ENCODE measurements at places on chromosomes 13 and 19.

DNA sequence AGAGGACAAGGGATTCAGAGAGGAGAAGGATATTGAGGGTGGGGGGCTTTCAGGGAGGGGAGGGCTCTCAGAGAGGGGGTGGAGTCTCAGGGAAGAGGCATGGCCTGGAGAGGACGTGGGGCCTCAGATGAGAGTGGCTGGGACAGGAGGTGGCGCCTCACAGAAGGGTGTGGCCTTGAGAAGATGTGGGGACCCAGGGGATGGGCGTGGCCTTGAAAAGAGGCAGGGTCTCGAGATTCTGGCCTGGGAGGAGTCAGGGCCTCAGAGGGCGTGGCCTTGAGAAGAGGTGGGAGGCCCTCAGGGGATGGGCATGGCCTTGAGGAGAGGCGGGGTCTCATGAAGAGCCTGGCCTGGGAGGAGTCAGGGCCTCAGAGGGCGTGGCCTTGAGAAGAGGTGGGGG lies 23.7 kb upstream of the TNFSF14 start:
- DNase-seq, result no peak

DNA sequence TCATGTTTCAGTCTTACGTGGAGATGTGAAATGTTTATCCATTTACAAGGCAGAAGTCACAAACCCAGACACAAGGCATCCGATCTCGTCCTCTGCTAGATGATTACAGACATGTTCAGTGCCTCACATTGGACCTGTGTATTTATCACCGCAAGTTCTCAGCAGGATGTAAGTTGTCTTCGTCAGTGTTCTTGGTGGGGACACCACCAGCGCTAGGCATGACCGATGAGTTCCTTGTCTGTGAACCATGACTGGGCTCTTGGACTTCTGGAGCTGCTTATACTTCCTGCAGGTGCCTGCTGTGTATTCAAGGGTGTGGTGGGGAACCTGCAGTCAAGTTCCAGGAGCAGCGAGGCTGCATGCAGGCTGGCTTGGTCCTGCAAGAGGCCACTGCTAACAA lies 105.4 kb downstream of the URI1 start:
- DNase-seq, result no peak

DNA sequence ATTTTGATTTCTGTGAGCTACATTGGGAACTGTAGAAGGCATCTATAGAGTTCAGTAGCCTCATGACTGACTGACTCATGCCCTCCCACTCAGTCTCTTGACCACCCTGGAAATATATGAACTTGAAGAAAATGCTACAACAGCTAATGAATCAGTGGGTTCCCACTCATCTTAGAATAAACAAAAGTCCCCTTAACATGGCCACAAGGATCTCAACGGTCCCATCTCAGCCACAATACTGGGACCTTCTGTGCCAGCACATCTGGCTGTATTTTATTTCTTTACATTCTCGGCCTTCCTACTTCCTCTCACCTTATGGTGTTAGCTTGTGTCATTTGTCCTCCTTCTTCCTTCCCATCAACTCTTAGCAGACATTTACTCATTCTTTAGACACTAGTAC lies 619.8 kb downstream of the DCT start:
- DNase-seq, result no peak

DNA sequence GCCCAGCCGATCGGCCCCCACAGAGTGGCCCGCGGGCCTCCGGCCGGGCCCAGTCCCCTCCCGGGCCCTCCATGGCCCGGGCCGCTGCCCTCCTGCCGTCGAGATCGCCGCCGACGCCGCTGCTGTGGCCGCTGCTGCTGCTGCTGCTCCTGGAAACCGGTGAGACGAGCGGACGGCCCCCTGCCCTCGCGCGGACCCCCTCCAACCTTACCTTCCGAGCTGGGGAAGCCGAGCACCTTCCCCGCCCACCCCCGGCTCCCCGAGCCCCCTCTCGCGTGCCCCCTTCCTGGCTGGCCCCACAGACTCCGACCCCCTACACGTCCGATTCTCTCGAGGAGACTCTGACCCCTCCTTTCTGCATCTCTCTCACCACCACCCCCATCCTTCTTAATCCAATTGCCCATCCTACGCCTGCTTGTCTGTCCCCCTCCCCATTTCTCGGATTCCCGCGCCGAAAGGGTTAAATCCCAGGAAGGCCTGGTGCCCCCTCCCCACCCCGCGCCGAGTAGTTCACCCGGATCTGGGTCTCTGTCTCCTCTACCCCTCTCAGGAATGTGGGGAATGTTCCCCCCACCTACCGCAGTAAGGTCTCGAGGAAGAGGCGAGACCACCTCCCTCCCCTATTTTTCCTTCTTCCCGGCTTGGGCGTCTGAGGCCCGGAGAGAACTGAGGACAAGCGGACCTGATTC lies 502 bp downstream of the NECTIN2 start:
- DNase-seq, result peak; percentile 9

DNA sequence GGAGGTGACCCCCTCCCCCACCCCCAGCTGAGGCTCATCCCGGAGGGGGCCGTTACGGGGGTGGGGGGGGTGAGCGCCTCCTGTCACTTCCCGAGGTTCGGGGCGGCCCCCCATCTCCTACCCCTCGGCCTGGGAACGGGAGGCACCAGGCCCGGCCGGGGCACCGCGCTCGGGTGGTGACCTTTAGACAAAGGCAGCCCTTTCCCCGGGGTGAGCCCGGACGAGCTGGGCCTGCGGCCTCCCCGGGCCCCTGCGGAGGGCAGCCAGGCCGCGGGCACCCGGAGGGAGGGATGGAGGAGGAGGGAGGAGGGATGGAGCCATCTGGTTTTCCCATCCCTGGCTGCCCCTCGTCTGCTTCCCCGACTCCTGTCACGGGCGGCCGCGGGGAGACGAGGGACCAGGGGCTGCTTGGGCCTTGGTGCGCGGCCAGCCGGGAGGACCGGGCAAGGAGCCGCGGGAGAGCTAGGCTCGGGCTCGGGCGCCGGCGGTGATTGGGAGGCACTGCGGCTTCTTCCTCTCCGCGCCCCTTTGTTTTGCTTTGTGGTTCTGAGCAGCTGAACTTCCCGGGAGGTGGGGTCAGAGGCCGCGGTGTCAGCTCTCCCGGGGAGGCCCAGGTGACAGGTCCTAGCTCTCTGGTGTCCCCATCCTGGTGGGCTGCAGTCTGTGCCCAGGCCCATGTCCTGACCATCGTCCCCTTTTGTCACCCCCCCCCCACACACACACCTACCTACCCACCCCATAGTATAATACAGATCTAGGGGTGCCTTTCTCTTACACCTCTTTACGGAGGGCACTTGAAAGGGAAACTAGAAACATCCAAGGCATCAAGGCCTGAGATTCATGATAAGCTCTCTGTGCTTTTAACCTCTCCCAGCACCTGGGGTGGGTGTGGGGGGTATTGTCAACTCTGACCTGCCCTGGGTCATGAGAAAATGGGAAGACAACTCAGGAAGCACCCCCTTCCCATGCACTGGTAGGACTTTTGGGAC lies 1.3 kb downstream of the BICRA start:
- DNase-seq, result peak; percentile 53

DNA sequence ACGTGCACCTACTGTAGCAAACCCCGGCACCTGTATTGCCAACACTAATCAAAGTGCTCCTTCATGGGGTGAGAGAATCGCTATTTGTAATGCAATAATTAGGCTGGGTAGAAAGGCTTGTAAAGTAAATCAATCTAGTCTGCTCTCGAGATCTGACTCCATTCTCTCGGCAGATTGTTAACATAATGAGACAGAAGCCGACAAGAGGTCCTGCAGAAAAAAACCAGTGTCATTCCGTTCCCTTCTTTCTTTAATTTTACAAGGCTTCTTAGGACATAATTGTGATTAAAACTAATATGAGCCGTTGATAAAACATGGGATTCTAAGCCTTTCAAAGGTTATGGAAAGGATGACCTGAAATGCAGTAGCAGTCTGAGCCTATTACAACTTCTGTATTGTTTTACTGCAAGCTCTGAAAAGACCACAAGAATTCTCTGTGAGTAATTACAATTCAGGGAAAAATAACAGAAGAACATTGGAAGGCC lies 530.0 kb downstream of the PCDH9 start:
- no peak for DNase-seq

DNA sequence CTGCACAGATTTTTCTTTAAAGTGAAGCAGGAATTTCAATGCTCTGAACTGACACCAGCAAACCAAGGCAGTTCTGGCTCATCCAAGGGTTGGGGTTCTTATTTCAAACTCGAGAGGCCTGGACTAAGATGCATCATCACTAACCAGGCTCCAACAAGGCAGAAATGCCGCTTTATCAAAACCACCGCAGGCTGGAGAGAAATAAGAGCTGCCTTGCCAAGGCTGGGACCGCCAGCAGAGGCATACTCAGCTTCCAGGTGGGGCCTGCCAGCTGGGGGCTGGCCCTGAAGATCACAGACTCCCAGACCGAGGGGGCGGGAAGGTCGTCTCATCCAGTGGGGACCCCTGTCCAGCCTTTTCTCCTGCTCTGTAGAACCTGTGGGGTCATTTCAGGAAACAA lies 37.4 kb upstream of the GAS6 start:
- DNase-seq, result no peak

DNA sequence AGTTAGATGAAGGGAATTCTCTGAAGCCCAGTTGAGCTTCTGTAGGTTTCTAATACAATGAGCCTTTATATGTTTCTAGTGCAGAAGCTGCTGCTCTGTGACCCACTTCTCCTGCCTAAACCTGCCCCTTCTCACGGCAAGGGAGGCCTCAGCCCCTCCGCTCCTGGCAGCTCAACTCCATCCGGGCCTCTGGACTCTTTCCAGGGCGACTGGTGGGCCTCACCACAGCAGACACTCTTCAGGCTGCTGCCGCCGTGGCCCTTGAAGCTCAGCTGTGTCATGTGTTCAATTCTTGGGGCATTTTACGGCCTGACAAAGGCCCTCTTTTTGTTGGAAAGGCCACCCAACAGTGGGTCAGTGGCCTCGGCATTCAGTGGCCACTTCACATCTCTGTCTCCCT lies 10.0 kb upstream of the C19orf33 start:
- no peak for DNase-seq

DNA sequence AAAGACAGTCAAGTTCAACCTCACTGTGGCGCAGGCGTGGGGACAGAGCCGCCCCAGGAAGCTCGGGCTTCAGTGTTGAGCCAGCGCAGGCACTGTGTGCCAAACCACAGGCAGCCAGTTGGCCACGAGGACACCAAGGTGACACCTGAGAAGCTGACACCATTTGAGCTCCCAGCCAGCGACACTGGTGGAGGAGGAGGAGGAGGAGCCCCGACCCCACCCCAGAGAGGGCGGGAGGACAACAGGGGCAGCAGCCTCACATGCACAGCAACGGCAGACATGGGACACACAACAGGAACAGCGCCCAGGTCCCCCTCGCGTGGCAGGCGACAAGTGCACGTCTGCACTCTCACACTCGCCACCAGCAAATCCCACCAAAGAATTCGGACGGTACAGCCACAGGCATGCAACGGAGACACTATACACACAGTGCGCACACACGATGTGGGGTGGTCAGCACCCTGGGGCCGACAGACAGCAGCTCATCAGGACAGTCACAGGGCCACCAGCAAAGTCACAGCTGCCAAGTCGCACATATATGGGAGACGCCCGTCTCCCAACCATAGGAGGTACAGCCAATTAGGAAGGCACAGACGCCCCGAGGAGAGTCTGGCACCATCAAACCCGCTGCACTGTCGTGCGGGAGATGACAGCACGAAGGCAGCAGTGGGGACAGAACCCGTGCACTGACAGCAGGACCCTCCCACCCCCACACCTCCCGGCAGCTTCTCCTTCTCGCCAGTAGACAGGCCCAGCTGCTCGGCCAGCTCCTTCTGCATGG lies 3.4 kb downstream of the EIF3G start:
- DNase-seq, result no peak

DNA sequence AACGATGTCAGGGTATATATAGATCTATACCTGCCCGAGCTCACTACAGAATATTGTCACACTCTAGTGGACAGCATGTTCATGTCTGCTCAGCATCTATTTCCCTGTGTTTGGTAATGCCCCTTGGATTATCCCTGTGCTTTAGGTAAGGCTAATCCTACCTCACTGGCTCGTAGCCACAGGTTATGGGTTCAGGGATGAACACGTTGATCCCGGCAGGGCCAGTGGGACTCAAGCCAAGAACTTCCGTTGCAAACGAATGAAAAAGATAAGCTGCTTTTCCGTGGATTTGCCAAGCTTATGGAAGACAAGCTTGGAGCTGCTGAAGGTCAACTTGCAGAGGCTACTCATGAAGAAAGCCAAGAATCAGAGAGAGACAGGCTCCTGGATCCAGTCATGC lies 400.0 kb upstream of the TSHZ3 start:
- DNase-seq, result no peak

- no peak for DNase-seq
These were observed 25.3 kb upstream of the FBN3 start for GRCh38 chr19:8174706-8175105.

- no peak for DNase-seq
These were observed 789.8 kb downstream of the SLITRK6 start for GRCh38 chr13:85009447-85009846.

GRCh38 chr19:52691737-52692136 lies 43.1 kb downstream of the ZNF611 start:
- DNase-seq, result no peak

DNA sequence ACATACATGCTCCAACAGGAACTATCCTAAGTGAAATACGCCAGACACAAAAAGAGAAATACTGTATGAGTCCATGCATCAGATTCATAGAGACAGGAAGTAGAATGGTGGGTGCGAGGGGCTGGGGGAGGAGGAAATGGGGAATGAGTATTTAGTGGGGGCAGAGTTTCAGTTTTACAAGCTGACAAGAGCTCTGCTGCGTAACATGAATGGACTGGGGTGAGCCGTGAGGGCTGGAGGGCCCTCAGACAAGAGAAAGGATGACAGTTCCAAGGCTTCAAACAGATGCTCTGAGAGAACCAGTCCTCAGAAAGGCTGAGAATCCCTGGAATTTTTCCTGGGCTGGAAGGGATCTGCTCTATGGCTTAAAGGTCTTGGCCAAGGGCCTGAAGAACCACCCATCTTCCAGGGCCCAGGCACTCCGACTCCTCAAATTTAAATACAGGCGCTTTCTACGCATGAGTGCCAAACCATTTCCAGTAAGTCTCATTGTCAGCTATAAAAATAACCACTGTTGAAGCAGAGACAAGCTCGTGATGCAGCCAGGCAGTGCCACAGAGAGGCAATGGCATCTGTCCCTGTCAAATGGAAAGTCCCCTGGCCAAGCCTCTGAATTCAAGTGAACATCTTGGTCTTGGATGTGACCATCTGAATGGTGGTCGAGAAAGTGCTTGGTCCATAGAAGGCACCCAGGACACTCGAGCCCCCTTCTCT lies 17.5 kb downstream of the KLF2 start:
- DNase-seq, result peak; percentile 45

GRCh38 chr13:41960211-41960636 lies 685 bp downstream of the VWA8 start:
- no peak for DNase-seq

GRCh38 chr19:32543115-32543900 lies 37.7 kb upstream of the PDCD5 start:
- no peak for DNase-seq

- no peak for DNase-seq
These were observed 269.1 kb downstream of the ABCC4 start for GRCh38 chr13:95032121-95032520.

DNA sequence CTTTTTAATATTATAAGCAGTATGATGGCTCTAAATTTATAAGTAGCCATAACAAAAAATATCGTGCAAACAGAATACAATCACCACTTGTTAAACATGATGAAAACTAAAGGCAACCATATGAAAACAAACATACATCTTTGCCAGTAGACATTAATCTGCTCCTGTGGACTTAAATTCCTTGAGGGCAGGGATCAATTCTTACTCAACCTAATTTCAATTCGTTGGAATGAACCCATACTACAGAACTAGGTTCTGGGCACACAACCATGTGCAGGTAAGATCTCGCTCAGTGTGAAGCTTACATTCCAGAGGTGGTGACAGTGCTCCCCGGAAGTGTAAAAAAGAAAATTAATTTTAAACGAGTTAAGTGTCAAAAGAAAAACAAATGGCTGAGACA lies 13.4 kb downstream of the TBC1D4 start:
- DNase-seq, result no peak

- peak; percentile 28 for DNase-seq
These were observed 9.0 kb downstream of the SLC25A15 start for GRCh38 chr13:40798380-40798779.

All from naive thymus-derived CD8-positive, alpha-beta T cell (primary cell).